ENCODE measurements at places on chromosomes 3 and 15.

DNA sequence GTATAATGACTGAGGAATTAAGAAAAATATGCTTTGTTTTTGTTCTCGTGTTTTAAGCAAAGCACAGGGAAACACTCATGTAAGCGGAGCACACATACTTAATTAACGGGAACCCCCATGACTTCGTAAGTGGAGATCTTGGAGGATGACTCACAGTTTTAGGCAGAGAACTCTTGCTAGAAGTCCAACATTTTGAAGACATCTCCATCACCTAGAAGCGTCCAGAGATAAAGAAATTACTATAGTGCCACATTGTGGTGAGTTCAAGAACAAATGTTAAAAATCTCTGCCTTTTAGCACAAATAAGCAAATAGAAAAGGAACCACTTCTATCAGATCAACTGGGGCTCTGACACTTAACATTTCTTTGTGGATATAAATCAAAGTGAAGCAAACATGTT, 194.1 kb upstream of the ARHGEF26 start:
- DNase-seq = peak; percentile 10

DNA sequence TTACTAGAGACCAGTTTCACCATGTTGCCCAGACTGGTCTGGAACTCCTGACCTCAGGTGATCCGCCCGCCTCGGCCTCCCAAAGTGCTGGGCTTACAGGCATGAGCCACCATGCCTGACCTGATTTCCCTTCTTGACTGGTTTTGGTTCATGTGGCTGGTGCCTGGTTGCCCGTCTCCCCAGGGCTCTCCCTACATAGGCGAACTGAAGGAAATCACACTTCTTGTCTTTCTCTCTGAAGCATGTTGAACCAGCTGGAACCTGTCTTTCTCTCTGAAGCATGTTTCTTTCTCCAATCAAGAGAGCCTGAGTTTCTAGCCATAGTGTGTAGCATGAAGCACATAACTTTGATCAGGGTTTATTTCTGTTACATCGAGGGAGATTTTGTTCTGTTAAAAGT, 16.3 kb upstream of the SAMD7 start:
- no peak for DNase-seq

DNA sequence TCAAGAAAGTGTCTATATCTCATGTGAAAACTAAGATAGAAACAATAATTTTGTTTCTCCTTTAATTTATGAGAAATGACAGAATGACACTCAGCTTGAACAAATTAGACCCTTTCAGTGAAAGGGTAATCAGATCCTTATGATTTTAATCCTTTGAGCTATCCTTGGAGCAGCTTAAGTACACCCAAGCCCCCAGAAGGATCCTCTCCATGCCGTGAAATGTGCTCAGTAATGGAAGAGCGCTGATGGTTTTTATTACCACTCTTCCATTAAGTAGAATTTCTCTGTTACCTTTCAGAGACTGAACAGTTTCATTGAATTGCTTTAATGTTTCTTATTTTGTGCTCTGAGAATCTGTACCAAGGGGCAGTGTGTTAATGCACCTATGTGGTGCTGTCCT, 54.3 kb downstream of the HMG20A start:
- DNase-seq = no peak

GRCh38 chr3:105473521-105474223, 107.0 kb downstream of the ALCAM start:
- peak; percentile 22 for DNase-seq

DNA sequence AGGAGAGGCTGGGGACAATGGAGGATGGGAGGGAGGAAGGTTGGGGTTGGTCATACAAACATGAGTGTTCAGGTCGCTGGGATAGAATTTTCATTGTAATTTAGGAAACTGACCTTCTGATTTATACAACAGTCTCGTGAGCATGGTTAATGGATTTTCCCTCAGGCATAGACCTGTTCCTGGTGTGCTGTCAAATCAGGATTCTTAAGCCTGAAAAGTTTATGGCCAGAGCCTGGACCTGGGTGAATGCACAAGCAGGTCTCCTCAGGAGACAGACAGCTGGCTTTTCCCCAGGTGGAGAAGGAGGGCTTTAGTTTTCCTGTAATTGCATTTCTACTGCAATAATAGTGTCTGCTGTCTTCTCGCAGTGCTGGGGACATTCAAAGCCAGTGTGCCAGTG, 338.0 kb downstream of the SHQ1 start:
- DNase-seq = no peak

GRCh38 chr3:68306571-68306970, 625.8 kb downstream of the TAFA4 start:
- peak; percentile 18 for DNase-seq
